NCI-H748 treated with DMSO at 0.1 percent for 48 hours (cell line): ENCODE measurements at places on chromosomes 2 and 18.

DNA sequence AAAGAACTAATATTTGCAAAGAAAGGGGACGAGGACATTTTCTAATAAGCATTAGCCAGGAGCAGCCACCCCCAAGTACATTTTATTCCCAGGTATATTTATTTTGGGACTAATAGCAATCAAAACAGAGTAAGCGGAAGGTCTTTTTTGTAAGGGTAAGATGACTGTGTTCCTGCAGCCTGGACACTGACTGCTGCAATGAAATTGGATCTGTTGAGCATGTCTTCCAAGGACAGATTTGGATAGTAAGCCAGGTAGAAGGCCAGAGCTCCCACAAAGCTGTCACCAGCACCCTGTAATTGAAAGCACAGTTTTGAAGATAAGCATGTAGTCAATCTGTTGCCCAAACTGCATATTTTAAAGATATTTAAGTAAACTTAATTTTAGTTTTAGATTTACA, 10.0 kb downstream of the MRPL33 start:
- no peak for DNase-seq

GRCh38 chr18:58522132-58522531, 106.8 kb downstream of the ALPK2 start:
- DNase-seq, result no peak

GRCh38 chr18:40485318-40485717, 1469.7 kb upstream of the PIK3C3 start:
- DNase-seq, result no peak

- no peak for DNase-seq
Observed at GRCh38 chr2:239519089-239519920, 118.5 kb upstream of the HDAC4 start.

- DNase-seq, result no peak
Observed at GRCh38 chr2:34070196-34070595, 471.1 kb upstream of the FAM98A start.

- DNase-seq, result no peak
Observed at GRCh38 chr18:79497638-79498081, 101.9 kb downstream of the NFATC1 start.

DNA sequence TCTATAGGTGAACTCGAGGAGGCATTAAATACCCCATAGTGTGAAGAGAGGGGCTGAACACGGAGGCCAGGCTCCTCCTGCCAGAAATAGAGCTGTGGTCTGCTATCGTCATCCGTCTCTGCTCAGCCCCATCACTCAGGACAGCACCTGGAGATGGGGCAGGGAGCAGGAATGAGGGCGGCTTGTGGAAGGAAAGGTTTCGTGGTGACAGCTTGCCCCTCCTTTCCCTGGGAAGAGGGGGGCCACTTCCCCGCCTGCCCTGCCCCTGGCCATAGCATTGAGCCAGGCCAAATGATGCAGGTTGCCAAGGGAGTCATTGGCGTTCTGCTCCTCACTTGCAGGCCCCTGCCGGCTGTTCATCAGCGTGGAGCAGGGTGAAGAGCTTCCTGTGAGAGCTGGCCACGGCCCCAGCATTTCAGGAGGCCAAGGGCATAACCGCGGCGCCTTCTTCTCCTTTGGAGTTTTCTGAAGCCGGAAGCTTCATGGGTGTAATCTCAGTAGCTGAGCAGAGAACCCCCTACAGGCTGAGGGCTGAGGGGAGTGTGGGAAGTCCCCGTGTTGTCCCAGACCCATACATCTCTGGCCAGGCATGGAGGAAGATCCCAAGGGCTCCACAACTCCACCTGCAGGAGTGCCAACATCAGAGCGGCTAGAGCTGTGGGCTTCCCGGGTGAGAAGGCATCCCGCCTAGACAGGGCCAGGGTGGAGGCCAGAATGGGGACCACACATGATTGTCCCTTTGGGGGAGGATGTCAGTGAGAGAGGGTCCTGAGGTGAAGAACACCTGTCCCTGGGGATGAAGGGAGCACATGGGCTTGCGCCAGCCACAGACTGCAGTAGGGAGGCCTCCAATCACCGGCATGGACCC, 112.5 kb upstream of the GLI2 start:
- no peak for DNase-seq

GRCh38 chr18:49130261-49130660, 179.5 kb upstream of the SMAD7 start:
- no peak for DNase-seq

DNA sequence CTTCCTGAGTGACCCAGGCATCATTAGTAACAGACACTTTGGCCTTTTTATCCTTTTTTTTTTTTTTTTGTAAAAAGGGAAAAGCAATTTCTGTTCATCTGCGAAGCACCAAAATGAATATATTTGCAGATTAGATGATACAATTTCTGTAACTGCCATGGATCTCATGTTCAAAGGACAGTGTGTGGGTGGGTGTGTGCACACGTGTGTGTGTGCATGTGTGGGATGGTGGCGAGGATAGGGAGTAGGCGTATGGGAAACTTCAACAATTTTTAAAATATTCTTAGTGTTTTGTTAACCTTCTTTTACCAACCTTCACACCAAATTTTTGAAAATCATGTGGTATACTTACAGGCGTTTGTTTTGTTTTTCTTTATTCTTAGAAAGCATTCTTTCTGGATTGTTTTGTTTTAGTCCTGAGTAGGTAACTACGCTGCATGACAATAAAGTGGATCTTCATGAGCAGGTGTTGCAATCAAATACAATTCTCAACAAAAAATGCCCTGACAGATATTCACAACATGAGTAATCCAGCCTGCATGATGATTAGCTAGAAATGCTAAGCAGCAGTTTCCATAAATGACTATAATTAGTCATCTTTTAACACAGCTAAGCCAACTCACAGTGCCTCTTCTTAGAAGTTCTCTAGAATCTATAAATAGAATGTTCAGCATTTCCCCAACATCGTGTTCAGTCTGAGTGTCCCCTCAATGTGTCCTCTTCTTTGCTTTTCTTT, 53.5 kb upstream of the RMDN2 start:
- no peak for DNase-seq

- no peak for DNase-seq
Observed at GRCh38 chr2:217114117-217114516, 254.3 kb upstream of the TNP1 start.
